ENCODE measurements at places on chromosomes 3 and 15.

- DNase-seq = no peak
Measured at GRCh38 chr3:122982216-122983185, 45.1 kb downstream of the SEMA5B start.

GRCh38 chr3:150520408-150520807 lies 25.9 kb downstream of the SERP1 start:
- no peak for DNase-seq

DNA sequence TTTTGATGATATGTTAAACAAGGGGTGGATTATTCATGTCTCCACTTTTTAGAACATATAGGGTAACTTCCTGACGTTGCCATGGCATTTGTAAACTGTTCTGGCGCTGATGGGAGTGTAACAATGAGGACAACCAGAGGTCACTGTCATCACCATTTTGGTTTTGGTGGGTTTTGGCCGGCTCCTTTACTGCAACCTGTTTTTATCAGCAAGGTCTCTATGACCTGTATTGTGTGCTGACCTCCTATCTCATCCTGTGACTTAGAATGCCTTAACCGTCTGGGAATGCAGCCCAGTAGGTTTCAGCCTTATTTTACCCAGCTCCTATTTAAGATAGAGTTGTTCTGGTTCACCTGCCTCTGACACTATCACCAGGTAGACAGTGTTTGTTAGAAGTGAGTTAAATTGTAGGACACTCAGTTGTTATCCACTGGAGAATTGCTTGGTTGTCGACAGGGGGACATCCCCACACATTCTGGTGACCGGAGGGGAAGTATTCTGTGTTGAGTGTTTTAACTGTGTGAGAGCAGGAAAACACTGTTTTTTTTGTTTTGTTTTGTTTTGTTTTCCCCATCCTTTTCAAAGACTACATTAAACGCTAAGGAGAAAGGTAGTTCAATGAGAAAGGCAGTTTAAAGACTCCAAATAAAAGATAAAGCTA lies 36.9 kb upstream of the SKIL start:
- no peak for DNase-seq

GRCh38 chr3:72145506-72146380 lies 360.8 kb upstream of the PROK2 start:
- DNase-seq = no peak

- DNase-seq = no peak
Measured at GRCh38 chr3:170056710-170057454, 19.1 kb downstream of the GPR160 start.

DNA sequence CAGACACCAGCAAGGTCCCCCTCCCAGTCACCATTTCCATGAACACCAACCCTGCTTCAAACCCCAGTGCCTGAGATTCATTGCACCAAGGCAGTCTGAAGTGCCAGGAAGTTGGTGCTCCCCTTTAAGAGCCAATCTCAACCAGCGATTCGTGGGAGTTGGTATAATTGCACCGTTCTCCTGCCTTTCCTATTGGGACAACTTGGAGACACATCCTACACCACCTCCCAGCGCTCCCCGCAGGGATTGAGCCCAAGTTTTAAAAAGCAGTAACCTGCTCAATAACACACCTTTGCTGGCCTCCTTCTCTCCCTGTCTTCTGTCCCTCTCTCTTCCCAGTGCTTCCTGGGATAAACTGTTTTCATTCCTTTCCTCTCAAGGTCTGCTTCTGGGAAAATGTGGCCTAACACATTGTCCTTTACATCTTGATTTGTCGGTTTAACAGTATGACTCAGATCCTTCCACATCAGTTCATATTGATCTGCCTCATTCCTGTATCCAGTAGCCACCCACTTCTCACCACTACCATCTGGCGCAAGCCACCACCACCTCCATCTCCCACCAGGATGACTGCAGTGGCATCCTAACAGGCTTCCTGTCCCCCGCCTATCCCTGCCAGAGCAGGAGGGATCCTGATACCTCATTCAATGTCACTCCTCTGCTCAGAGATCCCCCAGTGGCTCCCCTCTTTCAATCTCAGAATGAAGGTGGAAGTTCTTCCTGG lies 37.8 kb upstream of the HRH1 start:
- no peak for DNase-seq

- peak; percentile 51 for DNase-seq
Measured at GRCh38 chr15:90306560-90306959, 41.1 kb downstream of the NGRN start.

GRCh38 chr15:31328428-31328968 lies 1.9 kb downstream of the KLF13 start:
- DNase-seq = peak; percentile 87

- DNase-seq = no peak
Measured at GRCh38 chr3:184600685-184601377, 39.2 kb downstream of the EPHB3 start.

DNA sequence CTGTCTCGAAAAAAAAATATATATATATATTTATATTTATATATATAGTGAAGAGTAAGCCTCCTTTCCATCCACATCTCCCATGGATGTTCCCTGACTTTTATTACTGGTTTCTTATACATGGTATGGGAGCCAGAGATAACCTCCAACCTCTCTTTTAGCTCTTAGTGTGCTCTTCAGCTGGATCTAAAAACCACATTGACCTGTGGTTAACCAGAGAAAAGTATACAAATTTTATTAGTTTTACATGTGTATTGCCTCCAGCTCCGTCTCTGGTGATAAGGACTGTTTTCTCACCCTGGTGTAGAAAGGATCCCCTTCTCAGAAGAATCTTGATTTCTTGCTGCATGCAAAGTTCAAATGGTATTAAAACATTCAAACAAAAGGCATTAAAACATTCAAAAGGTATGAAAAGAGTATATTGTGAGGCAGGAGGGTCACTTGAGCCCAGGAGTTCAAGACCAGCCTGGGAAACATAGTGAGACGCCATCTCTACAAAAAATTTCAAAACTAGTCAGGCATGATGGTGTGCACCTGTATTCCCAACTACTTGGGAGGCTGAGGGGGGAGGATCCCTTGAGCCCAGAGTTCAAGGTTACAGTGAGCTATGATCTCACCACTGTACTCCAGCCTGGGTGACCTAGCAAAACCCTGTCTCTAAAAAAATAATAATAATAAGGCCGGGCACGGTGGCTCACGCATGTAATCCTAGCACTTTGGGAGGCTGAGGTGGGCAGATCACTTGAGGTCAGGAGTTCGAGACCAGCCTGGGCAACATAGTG lies 13.5 kb upstream of the TTBK2 start:
- DNase-seq = no peak

DNA sequence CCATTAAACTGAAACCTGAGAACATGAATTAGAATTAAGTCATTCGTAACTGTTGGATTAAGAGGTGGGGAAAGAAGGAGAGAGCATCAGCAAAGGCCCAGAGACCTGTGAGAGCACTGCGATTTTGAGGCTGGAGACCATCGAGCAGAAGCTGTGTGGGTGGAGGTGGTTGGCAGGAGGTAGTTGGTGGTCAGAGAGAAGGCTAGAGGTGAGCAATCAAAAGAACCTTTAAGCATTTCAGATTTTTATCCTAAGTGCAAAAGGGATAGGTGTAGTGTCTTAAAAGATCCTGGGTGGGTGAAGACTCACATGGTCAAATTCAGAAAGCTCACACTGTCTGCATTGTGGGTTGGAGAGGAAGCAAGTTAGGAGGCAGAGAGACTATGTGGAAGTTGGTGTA lies 65.1 kb upstream of the TEX264 start:
- DNase-seq = no peak

DNA sequence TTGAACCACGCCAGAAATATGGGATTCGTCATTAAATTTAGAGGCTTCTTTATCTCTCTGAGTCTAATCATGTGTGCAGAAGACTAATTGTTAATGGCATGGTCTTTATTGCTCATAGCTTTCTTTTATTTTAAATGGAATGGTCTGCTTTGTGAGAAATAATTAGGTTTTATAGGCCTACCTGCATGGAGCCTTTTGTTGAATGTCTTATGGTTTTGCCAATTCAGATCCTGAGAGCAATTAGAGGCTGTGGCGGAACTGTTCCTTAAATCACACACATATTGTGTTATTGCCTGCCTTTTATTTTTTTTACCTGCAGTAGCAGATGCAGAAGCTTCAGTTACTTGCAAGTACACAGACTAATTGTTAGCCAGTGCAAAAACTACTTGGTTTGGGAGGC lies 306.2 kb downstream of the NLGN1 start:
- no peak for DNase-seq

DNA sequence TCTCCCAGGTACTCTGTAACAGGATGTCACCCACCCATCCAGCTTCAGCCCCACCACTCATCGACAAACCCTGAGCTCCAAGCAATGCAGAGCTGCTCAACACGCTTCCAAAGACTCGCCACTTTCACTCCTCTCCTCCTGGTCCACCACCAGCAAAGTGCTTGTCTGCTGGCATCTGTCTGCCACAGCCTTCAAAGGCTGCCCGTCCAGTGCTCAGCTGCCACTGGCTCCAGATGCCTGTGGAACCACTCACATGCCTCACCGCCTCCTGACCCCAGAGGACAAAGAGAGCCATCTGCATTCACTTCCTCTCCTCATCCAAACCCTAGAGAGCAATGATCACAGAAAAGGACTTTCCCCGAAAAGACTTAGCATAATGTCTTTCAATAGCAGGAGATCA lies 109.5 kb upstream of the OCA2 start:
- DNase-seq = no peak

DNA sequence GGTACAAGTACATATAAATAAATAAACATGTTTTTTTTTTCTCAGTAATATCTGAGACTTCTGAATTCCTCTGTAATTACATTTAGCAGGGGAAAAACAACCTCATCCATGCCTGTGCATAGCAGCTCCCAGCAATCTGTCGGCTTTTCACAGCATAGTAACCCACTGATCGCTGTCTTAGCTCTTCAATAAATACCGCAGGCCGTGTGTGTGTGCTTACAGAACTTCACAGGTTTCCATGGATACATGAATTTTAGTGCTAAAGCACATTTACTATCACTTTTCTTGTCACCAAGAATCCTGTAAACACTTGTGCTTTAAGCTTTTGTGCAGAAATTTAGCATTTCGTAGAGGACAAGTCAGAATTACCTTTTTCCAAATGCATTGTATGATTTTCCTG lies 4.0 kb upstream of the PLAAT1 start:
- DNase-seq = no peak

GRCh38 chr3:52860424-52860768 lies 25.6 kb upstream of the MUSTN1 start:
- no peak for DNase-seq

- DNase-seq = no peak
Measured at GRCh38 chr3:134055661-134056060, 25.9 kb upstream of the SLCO2A1 start.

DNA sequence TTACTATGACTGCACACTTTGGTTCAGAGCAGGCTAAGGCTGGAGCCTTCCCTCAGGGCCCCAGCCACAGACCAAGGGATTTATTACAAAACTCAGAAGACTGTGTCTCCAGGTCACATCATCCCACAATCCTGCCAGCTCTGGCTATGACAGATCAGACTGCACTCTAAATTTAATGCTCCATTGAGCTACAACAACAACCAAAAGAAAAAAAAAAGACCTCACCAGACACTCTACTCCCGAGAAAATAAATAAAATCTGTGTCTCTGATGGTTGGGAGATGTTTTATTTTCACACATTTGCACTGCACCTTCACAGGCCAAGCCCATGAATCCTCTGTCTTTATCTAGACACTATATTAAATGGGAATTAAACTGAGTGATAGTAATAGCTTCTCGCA lies 50.8 kb upstream of the CTNNB1 start:
- DNase-seq = no peak

DNA sequence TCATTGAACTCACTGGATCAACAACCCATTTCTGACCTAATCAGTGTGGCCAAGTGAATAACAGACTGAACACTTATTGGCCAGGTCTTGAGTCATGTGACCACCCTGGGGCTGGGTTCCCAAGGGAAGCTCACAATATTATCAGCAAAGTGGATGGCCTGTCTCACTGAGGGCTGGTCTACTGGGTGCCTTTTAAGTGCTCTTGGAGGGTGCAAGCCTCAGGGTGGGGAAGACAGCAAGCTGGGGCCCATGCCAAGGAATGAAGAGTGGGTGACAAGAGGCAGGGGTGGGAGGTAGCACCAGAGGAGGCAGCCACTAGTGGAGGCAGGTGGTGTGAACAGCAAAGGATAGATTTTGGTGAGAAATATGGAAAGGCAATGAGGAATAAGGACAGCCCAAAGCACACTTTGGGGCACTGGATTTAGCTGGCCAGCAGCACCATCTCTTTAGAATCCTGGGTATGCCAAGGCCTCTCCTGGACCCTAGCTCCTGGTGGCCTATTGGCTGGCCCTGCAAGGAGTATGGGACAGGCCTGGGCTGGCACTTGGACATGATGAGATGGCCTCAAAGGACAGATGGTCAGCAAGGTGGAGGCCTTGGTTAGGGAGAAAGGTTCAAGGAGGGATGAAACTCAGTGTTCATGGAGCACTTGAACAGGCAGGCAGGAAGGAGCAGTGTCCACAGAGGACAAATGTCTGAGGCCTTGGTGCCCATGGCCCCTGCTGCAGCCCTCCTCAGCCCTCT lies 34.2 kb downstream of the HMCES start:
- DNase-seq = peak; percentile 41

DNA sequence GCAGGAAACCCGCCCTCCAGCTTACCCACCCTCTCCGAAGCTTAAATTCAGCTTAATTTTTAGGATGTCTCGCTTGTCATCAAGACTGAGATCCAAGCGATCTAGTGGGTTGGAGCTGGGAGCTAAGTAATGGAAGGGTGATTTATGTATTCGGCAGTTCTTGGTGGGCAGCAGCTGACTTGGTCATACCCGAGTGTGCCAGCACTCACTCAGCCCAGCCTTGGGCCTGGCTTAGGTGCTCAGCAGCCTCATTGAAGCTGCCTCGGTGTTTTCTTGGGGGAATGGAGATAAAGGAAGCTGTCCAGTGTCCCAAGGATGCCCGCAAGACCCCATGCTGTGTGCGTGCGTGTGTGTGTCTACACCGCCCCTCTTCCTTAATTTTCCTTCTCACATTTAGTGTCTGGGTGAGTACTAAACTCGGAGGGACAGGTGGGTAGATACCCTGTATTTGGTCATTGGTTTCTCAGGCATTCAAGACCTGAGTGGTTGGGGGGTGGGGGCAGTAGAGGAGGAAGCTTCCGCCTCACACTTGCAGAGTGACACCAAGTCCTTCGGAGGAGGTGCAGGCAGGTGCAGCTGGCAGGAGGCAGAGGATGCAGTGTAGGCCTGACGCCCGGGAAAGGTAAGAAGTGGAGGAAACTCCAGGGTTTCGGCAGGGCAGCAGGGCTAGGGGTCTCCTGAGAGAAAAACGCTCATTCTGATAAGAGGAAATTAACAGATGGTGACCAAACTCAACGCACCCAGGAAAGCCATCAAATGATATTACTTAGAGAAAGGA lies 92.8 kb downstream of the PCSK6 start:
- DNase-seq = no peak

GRCh38 chr3:8723612-8724011 lies 10.0 kb upstream of the CAV3 start:
- no peak for DNase-seq

- DNase-seq = no peak
Measured at GRCh38 chr3:133949438-133949837, 53.8 kb upstream of the RAB6B start.

GRCh38 chr15:80846031-80846815 lies 67.1 kb downstream of the CEMIP start:
- DNase-seq = no peak

Data from activated T-cell treated with anti-CD3 and anti-CD28 coated beads, Interleukin-2, amount 50 U/mL, for 24 hours (primary cell).